ENCODE measurements at places on chromosomes 6 and 20. TPM values are rescaled to one million over a fixed set of nuclear protein-coding genes. Genes with fewer than 3 reads are reported as not detected.

Gene MLN
- total RNA-seq: not detected

Gene LPA
- total RNA-seq: not detected

Gene ME1
- 17.9 TPM for total RNA-seq

- no peak for DNase-seq
These were observed 4.0 kb downstream of the SLC52A3 start for GRCh38 chr20:764255-764654.

GRCh38 chr6:152750694-152751093 is at the start of gene VIP:
TSS of gene VIP (plus strand) at chr6:152750797. CDS start at chr6:152752178, 1,381 bp downstream.
- no peak for DNase-seq

- DNase-seq: no peak
These were observed 1.9 kb downstream of the EPPIN start for GRCh38 chr20:45545351-45545750.

Data from cardiac septum (tissue), 1 donor.